Activated CD8-positive, alpha-beta T cell treated with anti-CD3 and anti-CD28 coated beads for 36 hours (primary cell): ENCODE measurements at places on chromosomes 2 and 18. TPM values are rescaled to one million over a fixed set of nuclear protein-coding genes. Genes with fewer than 3 reads are reported as not detected.

GRCh38 chr2:144508172-144508851 lies 11.6 kb downstream of the ZEB2 start:
- H3K4me1 ChIP-seq = peaks cover 58% of the 10 kb centered on the region
- no peak for DNase-seq
- peaks cover 4% of the 10 kb centered on the region for H3K36me3 ChIP-seq

GRCh38 chr2:63073994-63074393 lies 23.4 kb downstream of the OTX1 start:
- no peaks in the 10 kb centered on the region for H3K4me1 ChIP-seq
- no peak for DNase-seq
- H3K4me3 ChIP-seq = no peak overlapping the region
- H3K27ac ChIP-seq = no peak overlapping the region
- H3K27me3 ChIP-seq = peaks cover 12% of the 10 kb centered on the region

FAM110C gene
- 0.96 TPM for total RNA-seq

OXER1 gene
- total RNA-seq = 0.40 TPM

SP5 gene
- not detected for total RNA-seq
